ENCODE measurements at places on chromosomes 13 and 19. TPM values are rescaled to one million over a fixed set of nuclear protein-coding genes. Genes with fewer than 3 reads are reported as not detected.

Gene OR4F17
- polyA plus RNA-seq, result not detected

Gene CGB5
- 0.22 TPM for polyA plus RNA-seq

Gene LGALS14
- 1.3 TPM for polyA plus RNA-seq

Gene ADAMTSL5
- 33.6 TPM for polyA plus RNA-seq

Gene MTMR6
- 6.9 TPM for polyA plus RNA-seq

Gene CGB1
- polyA plus RNA-seq, result 0.52 TPM

- H3K27me3 ChIP-seq, result no peaks in the 10 kb centered on the region
- no peaks in the 10 kb centered on the region for H3K4me1 ChIP-seq
- no peak overlapping the region for H3K4me3 ChIP-seq
- no peak overlapping the region for H3K27ac ChIP-seq
- H3K36me3 ChIP-seq, result peaks cover 32% of the 10 kb centered on the region
Measured at GRCh38 chr19:23365222-23365621, 30.0 kb downstream of the ZNF91 start.

GRCh38 chr13:112464720-112465119 is 88.6 kb downstream of the SPACA7 start:
- H3K27ac ChIP-seq, result no peak overlapping the region
- no peak overlapping the region for H3K4me3 ChIP-seq

- H3K36me3 ChIP-seq, result no peaks in the 10 kb centered on the region
- no peak overlapping the region for H3K4me3 ChIP-seq
- H3K4me1 ChIP-seq, result peaks cover 49% of the 10 kb centered on the region
- peak; percentile 23 for DNase-seq
Measured at GRCh38 chr19:39144290-39145071, 18.9 kb downstream of the PAK4 start.

DNA sequence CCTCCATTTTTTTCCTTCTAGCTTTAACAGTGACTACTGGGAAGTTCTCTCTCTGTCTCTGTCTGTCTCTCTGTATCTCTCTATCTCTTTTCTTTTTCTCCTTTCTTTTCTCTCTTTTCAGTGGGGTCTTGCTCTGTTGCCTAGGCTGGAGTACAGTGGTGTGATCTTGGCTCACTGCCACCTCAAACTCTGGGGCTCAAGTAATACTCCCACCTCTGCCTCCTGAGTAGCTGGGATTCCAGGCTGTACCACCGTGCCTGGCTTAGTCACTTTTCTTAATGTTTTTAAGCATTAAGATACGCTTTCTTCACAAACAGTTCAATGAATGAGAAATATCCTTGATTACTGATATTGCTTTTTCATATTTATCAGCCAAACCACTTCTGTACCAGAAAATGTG is 13.1 kb downstream of the PCCA start:
- H3K27ac ChIP-seq, result no peak overlapping the region
- DNase-seq, result no peak
- no peak overlapping the region for H3K4me3 ChIP-seq
- H3K4me1 ChIP-seq, result peaks cover 18% of the 10 kb centered on the region
- no peaks in the 10 kb centered on the region for H3K36me3 ChIP-seq

DNA sequence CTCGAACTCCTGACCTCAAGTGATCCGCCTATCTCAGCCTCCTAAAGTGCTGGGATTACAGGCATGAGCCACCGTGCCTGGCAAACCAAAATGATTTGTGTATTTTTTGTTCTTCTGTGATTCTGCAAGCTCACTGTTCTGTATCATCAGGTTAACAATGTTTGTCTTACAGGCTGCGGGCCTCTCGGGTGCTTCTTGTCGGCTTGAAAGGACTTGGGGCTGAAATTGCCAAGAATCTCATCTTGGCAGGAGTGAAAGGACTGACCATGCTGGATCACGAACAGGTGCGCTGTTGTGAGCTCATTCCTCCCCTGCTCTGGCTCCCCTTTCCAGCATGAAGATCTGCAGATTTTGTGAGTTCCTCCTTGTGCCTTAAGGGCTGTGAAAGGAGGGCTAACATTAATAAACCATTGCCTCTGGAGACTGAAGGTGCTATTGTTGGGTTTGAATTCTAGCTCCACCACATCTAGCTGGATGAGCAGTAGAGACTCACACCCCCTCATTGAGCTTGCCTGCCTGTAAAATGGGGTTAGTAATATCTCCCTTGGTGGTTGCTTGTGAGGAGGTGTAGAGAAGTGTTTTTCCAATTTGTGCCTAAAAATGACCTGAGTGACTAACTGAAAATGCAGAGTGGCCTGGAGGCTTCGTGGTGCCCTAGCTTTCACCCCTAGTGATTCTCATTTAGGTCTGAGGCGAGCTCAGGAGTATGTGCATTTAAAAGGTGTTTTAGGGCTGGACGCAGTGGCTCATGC is 12.9 kb downstream of the SAE1 start:
- H3K4me1 ChIP-seq, result no peaks in the 10 kb centered on the region
- H3K27me3 ChIP-seq, result no peaks in the 10 kb centered on the region
- H3K27ac ChIP-seq, result peak overlapping the region; percentile 20
- DNase-seq, result no peak

- no peaks in the 10 kb centered on the region for H3K27me3 ChIP-seq
- no peak for DNase-seq
- no peak overlapping the region for H3K4me3 ChIP-seq
Measured at GRCh38 chr13:66482836-66483235, 747.3 kb downstream of the PCDH9 start.

DNA sequence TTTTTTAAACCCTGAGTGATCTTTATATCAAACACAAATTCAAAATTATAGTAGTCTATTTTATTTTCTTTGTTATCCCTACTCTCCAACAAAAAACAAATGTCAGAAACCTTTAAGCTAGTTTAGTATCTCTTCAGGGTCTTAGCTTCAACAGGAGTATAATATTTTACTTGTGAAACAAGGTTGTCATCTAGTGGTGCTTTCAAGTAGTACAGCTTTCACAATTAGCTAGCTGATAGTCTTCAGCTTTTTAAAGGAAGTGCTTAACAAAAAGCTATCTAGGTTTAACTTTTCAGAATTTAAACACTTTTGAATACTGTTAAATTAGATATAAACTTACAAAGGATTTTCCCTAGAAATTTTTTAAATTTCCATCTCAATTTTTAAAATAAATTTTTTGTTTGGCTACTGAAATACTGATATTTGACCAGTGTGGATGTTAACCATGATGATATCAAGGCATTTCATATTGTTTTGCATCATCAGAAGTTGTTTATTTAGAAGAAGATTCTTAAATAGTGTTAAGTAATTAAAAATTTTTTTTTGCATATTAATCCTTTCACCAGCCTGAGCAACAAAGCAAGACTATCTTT is 34.2 kb downstream of the TDRD3 start:
- no peaks in the 10 kb centered on the region for H3K36me3 ChIP-seq
- no peaks in the 10 kb centered on the region for H3K27me3 ChIP-seq
- no peak overlapping the region for H3K27ac ChIP-seq
- H3K4me1 ChIP-seq, result no peaks in the 10 kb centered on the region
- DNase-seq, result peak; percentile 69
- H3K4me3 ChIP-seq, result no peak overlapping the region

DNA sequence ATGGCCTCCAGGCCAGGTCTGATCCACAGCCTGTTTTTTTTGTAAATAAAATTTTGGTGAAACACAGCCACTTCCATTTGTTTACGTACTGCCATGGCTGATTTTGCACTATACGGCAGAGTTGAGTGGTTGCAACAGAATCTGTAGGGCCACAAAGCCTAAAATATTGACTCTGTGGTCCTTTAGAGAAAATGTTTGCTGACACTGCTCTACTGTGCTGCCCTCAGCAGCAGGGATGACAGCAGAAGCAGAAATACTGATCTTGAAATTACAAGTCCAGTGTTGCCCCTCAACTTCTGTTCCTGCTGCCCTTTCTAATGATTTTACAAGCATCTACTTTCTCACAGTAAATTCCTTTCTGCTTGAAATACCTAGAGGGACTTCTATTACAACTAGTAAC is 245.2 kb downstream of the RGCC start:
- no peak overlapping the region for H3K4me3 ChIP-seq
- no peaks in the 10 kb centered on the region for H3K36me3 ChIP-seq
- no peak overlapping the region for H3K27ac ChIP-seq
- no peaks in the 10 kb centered on the region for H3K27me3 ChIP-seq

DNA sequence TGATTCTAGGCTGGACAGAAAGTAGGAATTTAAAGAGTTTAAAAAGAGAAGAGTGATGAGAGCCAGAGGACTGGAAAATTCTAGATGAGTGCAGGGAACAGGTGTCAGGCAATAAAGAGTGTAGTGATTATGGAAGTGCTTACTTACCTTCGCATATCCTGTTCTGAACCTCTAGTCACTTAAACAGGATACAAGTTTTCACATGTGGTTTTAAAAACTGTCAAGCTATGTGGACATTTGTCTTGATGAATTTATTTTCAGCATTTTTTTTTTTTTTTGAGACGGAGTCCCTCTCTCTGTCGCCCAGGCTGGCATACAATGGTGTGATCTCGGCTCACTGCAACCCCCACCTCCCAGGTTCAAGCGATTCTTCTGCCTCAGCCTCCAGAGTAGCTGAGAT is 34.3 kb upstream of the IL17D start:
- H3K4me3 ChIP-seq, result no peak overlapping the region
- DNase-seq, result no peak
- H3K4me1 ChIP-seq, result no peaks in the 10 kb centered on the region
- H3K27me3 ChIP-seq, result no peaks in the 10 kb centered on the region

GRCh38 chr19:14383661-14384555 is 2.7 kb downstream of the ADGRE5 start:
- H3K27ac ChIP-seq, result no peak overlapping the region
- peaks cover 19% of the 10 kb centered on the region for H3K4me1 ChIP-seq
- H3K36me3 ChIP-seq, result no peaks in the 10 kb centered on the region
- no peak overlapping the region for H3K4me3 ChIP-seq
- DNase-seq, result no peak

GRCh38 chr19:31699421-31699820 is 350.2 kb upstream of the TSHZ3 start:
- no peaks in the 10 kb centered on the region for H3K4me1 ChIP-seq
- no peaks in the 10 kb centered on the region for H3K36me3 ChIP-seq
- H3K4me3 ChIP-seq, result no peak overlapping the region

GRCh38 chr19:18114483-18114882 is 16.9 kb downstream of the MAST3 start:
- H3K4me3 ChIP-seq, result no peak overlapping the region
- H3K27ac ChIP-seq, result no peak overlapping the region
- H3K4me1 ChIP-seq, result peaks cover 14% of the 10 kb centered on the region
- H3K27me3 ChIP-seq, result no peaks in the 10 kb centered on the region
- H3K36me3 ChIP-seq, result no peaks in the 10 kb centered on the region

- peaks cover 43% of the 10 kb centered on the region for H3K4me1 ChIP-seq
- H3K36me3 ChIP-seq, result no peaks in the 10 kb centered on the region
- H3K27ac ChIP-seq, result peak overlapping the region; percentile 8
- no peaks in the 10 kb centered on the region for H3K27me3 ChIP-seq
- H3K4me3 ChIP-seq, result no peak overlapping the region
Measured at GRCh38 chr13:41054212-41054877, 7.0 kb upstream of the WBP4 start.

DNA sequence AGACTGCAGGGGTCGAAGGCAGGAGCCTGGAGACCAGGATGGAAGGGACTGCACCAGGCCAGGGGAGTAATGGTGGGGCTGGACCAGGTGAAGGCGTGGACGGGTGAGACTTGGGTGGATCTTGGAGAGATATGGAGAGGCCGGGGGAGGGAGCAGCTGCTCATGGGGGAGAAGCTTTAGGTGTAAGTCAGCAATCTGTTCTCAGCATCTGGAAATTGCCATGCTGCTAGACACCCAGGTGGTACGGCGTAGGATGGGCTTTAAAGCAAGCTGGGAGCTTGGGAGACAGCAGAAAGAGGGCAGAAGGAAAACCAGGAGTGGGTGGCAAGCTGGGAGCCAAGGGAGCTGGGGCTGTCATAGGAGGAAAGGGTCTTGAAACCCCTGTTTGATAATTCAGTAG is 3.0 kb downstream of the CERS4 start:
- H3K4me3 ChIP-seq, result no peak overlapping the region
- H3K27ac ChIP-seq, result no peak overlapping the region
- peaks cover 20% of the 10 kb centered on the region for H3K4me1 ChIP-seq
- DNase-seq, result no peak
- H3K27me3 ChIP-seq, result no peaks in the 10 kb centered on the region
- H3K36me3 ChIP-seq, result no peaks in the 10 kb centered on the region

DNA sequence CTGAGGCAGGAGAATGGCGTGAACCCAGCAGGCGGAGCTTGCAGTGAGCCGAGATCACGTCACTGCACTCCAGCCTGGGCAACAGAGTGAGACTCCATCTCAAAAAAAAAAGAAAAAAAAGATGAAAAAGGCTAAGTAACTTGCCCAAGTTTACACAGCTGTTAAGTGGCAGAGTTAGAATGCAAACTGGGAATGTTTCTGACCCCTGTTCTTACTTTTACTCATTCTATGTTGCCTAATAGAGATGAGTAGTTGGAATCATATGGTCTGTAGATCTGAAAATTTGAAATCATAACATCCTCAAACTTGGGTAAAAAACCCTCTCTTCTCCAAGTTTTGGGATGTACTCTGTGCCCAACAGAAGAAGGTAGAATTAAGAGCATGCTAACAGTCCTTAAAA is 235.8 kb upstream of the RFC3 start:
- no peak overlapping the region for H3K4me3 ChIP-seq
- no peaks in the 10 kb centered on the region for H3K36me3 ChIP-seq
- H3K27ac ChIP-seq, result no peak overlapping the region

DNA sequence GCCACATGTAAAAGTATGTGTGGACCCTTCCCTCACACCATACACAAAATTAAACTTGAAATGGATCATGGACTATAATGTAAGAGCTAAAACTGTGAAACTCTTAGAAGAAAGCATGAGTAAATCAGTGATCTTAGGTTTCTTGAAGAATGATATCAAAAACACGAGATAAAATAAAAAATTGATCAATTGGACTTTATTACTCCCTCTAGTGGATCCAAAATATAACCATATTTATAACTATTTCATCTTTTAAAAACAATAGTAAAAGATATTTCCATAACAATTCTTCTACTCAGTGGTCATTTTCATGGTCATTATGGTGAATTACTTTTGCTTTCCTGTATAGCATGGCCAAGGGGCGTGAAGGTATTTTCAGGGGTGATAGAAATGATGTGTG is 174.6 kb upstream of the LSM14A start:
- H3K4me1 ChIP-seq, result no peaks in the 10 kb centered on the region
- H3K27me3 ChIP-seq, result no peaks in the 10 kb centered on the region
- DNase-seq, result no peak
- H3K36me3 ChIP-seq, result no peaks in the 10 kb centered on the region

- peaks cover 4% of the 10 kb centered on the region for H3K36me3 ChIP-seq
- peak overlapping the region; percentile 93 for H3K4me3 ChIP-seq
- peaks cover 18% of the 10 kb centered on the region for H3K4me1 ChIP-seq
- DNase-seq, result peak; percentile 58
- no peaks in the 10 kb centered on the region for H3K27me3 ChIP-seq
Measured at GRCh38 chr19:58154287-58154678, 3.7 kb upstream of the ZNF329 start.

Data from hepatocyte (in vitro differentiated cells).